ENCODE measurements at places on chromosomes 12 and 14. TPM values are rescaled to one million over a fixed set of nuclear protein-coding genes. Genes with fewer than 3 reads are reported as not detected.

- no peak for DNase-seq
Measured at GRCh38 chr12:57237596-57237931, 8.1 kb downstream of the SHMT2 start.

GRCh38 chr14:25411781-25412757 is 362.1 kb upstream of the STXBP6 start:
- no peak for DNase-seq

GRCh38 chr12:131091976-131092691 is 138.4 kb downstream of the ADGRD1 start:
- DNase-seq: no peak

Gene CFAP73
- not detected for total RNA-seq

GRCh38 chr14:24556756-24557155 is 19.3 kb downstream of the CTSG start:
- DNase-seq: no peak

- DNase-seq: no peak
Measured at GRCh38 chr14:105171004-105171673, 2.6 kb upstream of the JAG2 start.

DNA sequence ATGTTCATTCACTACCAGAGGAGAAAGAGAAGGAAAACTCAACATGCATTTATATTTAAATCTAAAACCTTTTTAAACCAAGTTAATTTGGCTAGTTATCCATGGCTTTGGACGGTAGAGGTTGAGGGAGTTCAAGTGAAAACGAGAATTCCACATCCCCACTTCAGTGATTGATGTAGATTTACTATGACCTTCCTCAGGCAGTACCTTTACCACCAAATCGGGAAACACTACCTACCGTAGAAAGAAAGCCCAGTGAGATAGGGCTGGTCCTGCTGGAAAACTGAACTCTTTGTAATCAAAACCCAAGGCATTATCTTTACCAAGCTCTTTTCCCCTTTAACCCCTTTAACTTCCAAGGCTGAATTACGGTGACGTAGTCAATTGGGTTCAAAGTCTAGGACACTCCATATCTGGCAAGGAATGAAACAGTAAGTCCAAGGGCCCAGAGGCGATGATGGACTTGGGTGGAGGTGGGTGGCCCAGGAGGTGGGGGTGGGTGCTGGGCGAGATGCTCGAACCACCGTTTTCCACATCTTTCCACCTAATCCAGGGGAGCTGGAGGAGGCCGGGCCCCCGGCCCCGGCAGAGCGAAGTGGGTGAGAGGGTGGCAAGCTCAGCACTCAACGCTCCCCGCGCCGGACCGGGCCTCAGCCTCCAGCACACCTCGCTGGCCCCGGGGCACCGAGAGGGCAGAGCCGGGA is 618 bp downstream of the SEC23A start:
- peak; percentile 20 for DNase-seq

Gene C12orf54
- total RNA-seq: not detected

DNA sequence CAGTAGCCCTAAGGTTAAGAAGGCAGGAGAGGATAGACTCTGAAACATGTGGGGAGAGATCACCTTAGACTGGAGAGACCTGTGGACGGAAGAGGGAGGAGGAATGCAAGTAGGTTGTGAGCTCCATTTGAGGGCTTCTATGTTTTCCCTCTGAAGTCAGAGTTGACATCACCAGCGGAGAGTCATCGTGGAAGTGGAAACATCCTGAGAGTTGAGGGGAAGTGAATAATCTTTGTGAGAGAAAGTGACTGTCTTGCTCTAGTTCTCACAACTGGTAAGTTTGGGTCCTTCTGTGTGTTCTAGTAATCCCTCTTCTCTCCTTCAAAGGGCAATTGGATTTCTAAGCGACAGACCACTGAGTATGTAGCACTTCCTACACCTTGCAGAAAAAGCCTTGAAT is 103.6 kb upstream of the CCND2 start:
- DNase-seq: no peak

Gene PIANP
- total RNA-seq: 0.41 TPM

DNA sequence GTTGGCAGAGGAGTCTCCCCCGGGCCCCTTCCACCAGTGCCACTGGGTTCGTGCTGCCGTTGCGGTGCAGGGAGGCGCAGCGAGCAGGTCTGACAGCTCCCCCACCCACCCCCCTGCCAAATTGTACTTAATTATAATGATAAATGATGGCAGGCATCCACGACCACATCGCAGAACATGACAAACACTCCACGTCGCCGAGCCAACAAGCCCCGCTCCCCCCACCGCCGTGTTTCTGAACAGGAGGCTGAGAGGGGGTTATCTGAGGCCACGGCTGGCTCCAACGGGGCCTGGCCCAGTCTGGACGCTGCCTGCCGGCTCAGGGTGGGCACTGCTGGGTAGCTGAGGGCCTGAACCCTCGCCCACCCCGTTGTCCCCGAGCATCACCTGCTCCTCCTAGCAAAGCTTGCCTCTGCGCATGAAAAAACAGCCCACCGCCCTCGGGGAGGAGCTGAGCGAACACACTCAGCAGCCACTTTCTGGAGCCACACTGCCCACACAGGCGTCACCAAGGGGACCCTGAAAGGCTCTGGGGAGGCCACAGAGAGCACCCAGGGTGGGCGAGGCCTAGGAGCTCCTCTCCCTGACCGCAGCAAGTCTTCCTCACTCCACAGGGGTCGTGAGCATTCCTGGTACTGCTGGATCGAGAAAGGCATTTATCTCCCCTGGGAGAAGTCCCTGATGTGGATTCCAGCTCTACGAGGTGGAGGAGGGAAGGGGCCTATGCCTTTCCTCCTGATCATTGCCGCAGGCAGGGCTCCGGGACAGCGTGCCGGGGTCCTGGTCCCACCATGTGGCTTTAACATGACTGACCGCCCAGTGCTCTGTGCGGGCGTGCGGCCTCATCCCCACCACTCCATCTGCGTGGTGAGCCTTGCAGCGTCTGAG is 35.4 kb upstream of the DIO3 start:
- DNase-seq: no peak

Gene PTGER2
- total RNA-seq: 0.60 TPM

Gene GLT1D1
- 11.8 TPM for total RNA-seq

GRCh38 chr14:38716926-38717325 is 386.1 kb downstream of the SEC23A start:
- no peak for DNase-seq

DNA sequence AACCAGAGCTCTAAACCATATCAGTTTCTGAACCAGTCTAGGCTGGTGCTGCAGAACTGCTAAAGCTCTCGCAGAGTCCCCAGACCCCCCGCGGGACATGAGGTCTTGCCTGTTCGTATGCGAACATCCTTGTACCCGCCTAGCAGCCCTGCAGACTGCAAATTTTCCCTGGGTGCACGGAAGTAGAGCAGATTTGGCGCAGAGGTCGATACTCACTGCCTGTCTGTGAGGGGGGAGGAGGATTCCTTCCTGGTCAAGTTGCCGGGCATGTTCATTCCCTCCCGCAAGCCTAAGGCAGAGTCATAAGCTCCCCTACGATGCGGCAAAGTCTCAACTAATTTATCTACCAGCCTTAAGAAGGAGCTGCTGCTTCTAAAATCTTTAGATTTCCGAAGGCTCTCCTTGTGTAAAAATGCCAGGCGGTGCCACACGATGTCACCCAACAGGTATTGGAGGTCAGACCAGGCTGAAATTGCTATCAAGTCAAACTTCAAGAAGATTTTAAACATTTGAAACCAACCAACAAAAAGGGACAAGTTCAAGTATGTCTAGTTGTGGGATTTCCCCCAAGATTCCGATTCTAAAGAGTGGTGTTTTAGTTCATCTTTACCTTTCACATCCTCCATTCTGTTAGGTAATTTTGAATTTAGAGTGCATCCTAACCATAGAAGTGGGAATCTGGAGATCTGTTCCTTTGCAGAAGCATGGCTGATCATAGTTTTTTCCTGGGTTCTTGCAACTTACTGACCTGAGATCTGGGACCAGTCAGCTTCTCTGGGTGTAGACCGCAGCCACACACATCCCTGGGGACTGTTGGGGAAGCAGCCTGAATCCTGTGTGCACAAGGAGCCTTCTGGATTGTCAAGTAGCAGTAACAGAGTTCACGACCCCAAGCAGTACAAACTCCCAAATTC is 1.6 kb upstream of the PAX9 start:
- DNase-seq: no peak

GRCh38 chr14:50714450-50715073 is 46.5 kb upstream of the SAV1 start:
- DNase-seq: no peak

DNA sequence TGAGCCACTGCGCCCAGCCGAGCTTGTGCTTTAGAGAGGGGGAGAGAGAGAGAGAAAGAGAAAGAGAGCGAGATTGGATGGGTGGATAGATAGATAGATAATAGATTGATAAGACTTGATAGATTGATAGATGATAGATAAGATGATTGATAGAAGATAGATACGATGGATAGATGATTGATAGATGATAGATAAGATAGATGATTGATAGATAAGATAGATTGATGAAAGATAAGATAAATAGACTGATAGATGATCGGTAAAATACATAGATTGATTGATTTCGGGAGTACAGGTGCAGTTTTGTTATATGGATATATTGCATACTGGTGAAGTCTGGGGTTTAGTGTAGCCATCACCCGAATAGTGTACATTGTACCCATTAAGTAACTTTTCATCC is 65.9 kb downstream of the SPRING1 start:
- DNase-seq: no peak

DNA sequence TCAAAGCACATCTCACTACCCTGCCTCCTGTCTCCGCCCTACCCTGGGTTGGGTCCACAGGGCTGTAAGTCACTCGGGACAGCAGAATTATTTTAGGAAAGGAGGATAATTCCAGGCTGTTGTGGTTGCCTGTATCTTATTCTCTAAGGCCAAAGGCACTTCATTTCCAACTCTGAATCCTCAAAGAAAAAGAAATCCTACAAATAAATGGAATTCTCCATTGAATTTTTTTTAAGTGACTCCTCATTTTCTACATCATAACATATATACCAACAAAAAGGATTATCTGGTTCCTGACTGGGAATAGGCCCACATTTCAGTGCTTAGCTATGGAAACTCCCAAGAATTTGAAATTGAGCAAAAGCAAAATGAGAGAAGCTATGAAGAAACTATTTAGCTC is 186.4 kb downstream of the ITPR2 start:
- DNase-seq: no peak

Gene CABP1
- 4.2 TPM for total RNA-seq
